ENCODE measurements at places on chromosomes 5 and 9.

GRCh38 chr5:136195971-136196820 is 3.2 kb upstream of the SMIM32 start:
- no peaks in the 10 kb centered on the region for H3K36me3 ChIP-seq
- H3K27me3 ChIP-seq: peaks cover 40% of the 10 kb centered on the region
- DNase-seq: no peak
- H3K4me1 ChIP-seq: peaks cover 5% of the 10 kb centered on the region
- H3K27ac ChIP-seq: no peak overlapping the region

- no peaks in the 10 kb centered on the region for H3K27me3 ChIP-seq
- H3K4me3 ChIP-seq: no peak overlapping the region
- no peaks in the 10 kb centered on the region for H3K4me1 ChIP-seq
Measured at GRCh38 chr9:80948066-80948465, 741.3 kb downstream of the TLE1 start.

GRCh38 chr9:116550696-116551436 is 136.2 kb upstream of the TRIM32 start:
- peak; percentile 38 for DNase-seq
- H3K4me1 ChIP-seq: peaks cover 7% of the 10 kb centered on the region
- H3K36me3 ChIP-seq: no peaks in the 10 kb centered on the region
- no peak overlapping the region for H3K4me3 ChIP-seq
- no peak overlapping the region for H3K27ac ChIP-seq

DNA sequence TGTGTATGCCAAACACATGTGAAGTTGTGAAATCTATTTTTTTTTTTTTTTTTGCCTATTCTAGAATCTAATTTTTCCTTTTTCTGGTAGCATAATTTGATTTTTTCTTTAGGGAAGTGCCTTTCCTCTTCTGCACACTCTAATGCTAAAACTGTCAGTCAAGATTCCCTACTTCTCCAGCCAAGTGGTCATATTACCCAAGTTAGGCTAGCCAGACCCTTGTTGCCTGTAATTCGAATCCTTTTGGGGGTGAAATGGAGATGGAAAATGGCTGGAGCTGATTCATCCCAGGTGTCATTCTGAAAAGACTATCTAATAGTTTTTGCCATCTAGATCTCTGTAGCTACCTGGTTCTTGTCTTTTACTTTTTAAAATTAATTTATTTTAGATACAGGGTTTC is 24.8 kb upstream of the UBAP1 start:
- no peak overlapping the region for H3K4me3 ChIP-seq
- DNase-seq: no peak
- peaks cover 11% of the 10 kb centered on the region for H3K4me1 ChIP-seq
- H3K27ac ChIP-seq: no peak overlapping the region
- H3K36me3 ChIP-seq: no peaks in the 10 kb centered on the region

DNA sequence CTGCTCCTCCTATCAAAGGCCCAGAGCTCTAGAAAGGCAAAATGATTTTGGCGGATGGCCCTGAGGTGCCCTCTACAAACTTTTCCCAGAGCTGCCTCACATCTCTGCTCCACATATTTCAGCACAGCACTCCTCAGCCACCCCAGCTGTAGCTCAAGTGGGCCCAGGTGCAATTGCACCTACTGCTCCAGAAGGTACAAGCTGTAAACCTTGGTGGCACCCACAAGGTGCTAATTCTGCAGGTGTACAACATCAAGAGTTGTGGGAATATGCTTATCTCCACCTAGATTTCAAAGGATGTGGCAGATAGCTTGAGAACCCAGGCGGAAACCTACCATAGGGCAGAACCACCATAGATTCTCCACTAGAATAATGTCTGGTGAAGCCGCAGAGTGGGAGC is 432.2 kb downstream of the TMEM232 start:
- H3K27ac ChIP-seq: no peak overlapping the region
- H3K27me3 ChIP-seq: no peaks in the 10 kb centered on the region
- no peaks in the 10 kb centered on the region for H3K36me3 ChIP-seq
- no peak for DNase-seq

- H3K27ac ChIP-seq: peak overlapping the region; percentile 99
- H3K4me3 ChIP-seq: peak overlapping the region; percentile 98
- peaks cover 77% of the 10 kb centered on the region for H3K4me1 ChIP-seq
- H3K27me3 ChIP-seq: peaks cover 20% of the 10 kb centered on the region
Measured at GRCh38 chr5:179620293-179620692, 3.2 kb downstream of the HNRNPH1 start.

DNA sequence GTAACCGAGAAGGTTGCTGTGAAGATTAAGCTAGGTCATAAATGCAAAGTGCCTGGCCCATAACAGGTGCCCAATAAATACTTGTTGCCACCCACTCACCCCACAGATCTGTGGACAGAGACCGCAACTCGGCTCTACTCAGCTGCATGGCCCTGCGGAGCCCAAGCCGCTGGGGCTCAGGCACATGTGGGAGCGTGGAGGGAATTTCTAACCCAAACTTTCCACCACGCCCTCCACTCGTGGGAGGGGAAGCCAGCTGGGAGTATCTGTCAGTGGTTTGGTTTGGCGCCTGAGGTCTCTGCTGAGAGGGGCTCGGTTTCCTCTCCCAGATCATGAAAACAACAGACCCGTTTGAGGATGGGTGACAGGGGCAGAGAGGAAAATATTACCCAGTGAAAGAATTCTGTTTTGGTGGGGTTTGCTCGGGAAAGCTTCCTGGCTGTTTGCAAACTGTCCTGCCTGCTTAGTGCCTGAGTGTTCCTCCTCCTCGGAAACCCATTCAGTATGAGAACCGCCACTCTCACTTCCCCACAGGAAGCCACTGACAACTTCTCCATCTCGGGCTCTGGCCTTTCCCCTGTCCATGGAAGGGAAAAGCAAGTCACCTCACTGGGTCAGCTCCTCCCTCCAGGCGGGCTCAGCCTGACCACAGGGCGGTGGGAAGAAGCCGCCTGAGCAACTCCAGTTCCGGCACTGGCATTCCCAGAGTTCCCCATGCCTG is 60.1 kb downstream of the RGS3 start:
- no peak overlapping the region for H3K27ac ChIP-seq
- DNase-seq: no peak

GRCh38 chr5:166961028-166961427 is 1330.4 kb upstream of the WWC1 start:
- no peak overlapping the region for H3K4me3 ChIP-seq
- H3K27me3 ChIP-seq: peaks cover 9% of the 10 kb centered on the region
- no peak overlapping the region for H3K27ac ChIP-seq
- no peaks in the 10 kb centered on the region for H3K36me3 ChIP-seq
- DNase-seq: no peak
- no peaks in the 10 kb centered on the region for H3K4me1 ChIP-seq

- H3K36me3 ChIP-seq: no peaks in the 10 kb centered on the region
- H3K27me3 ChIP-seq: peaks cover 13% of the 10 kb centered on the region
- DNase-seq: no peak
- H3K4me3 ChIP-seq: no peak overlapping the region
Measured at GRCh38 chr9:84137968-84138367, 157.4 kb downstream of the RMI1 start.

- H3K27me3 ChIP-seq: peaks cover 29% of the 10 kb centered on the region
- peaks cover 11% of the 10 kb centered on the region for H3K36me3 ChIP-seq
- H3K4me3 ChIP-seq: no peak overlapping the region
- H3K4me1 ChIP-seq: no peaks in the 10 kb centered on the region
- H3K27ac ChIP-seq: no peak overlapping the region
- no peak for DNase-seq
Measured at GRCh38 chr5:178287791-178288105, 55.1 kb upstream of the PHYKPL start.

GRCh38 chr9:16417749-16418148 is 452.7 kb downstream of the BNC2 start:
- peaks cover 31% of the 10 kb centered on the region for H3K36me3 ChIP-seq
- H3K27me3 ChIP-seq: peaks cover 6% of the 10 kb centered on the region
- peak; percentile 7 for DNase-seq
- peak overlapping the region; percentile 80 for H3K27ac ChIP-seq

- H3K36me3 ChIP-seq: 0 out of 2 replicates have a peak, but pooled peaks cover 5% of the 10 kb centered on the region
- DNase-seq: no peak
- no peak overlapping the region for H3K27ac ChIP-seq
- H3K4me1 ChIP-seq: no peaks in the 10 kb centered on the region
- H3K4me3 ChIP-seq: no peak overlapping the region
Measured at GRCh38 chr5:174446446-174446845, 277.9 kb upstream of the MSX2 start.

GRCh38 chr5:135009736-135010501 is 24.1 kb downstream of the PITX1 start:
- no peaks in the 10 kb centered on the region for H3K4me1 ChIP-seq
- no peak overlapping the region for H3K4me3 ChIP-seq
- H3K36me3 ChIP-seq: no peaks in the 10 kb centered on the region

DNA sequence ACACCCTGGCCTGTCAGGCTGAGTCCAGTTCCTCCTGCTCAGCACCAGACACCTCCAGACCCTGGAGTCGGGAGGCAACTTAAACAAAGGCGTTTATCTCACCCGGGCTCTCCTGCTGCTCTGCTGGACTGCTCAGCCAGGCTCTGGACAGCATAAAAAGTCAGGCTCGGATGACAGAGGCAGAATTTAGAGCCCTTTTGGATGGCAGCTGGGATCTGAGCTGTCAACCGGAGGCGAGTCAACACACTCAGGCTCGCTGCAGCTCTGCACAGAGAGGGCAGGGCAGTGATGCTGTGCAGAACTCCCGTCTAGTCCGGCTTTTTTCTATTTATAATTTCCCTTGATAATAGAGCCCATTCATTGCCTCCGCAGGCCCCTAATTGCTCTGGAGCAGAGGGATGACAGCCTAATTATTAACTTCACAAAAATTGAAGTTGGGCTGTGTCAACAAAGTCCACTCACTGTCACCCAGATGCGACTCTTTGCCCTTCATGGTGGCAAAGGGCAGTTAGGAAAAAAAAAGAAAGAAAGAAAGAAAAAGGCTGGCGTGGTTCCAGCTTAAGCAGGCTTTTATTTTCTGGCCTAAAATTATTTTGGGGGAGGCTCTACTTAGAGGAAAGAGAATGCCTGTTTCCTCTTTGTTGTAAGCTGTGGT is 37.6 kb downstream of the STC2 start:
- H3K27me3 ChIP-seq: peaks cover 18% of the 10 kb centered on the region
- H3K27ac ChIP-seq: no peak overlapping the region
- H3K4me1 ChIP-seq: peaks cover 21% of the 10 kb centered on the region
- no peaks in the 10 kb centered on the region for H3K36me3 ChIP-seq

- no peaks in the 10 kb centered on the region for H3K4me1 ChIP-seq
- no peak for DNase-seq
- no peaks in the 10 kb centered on the region for H3K27me3 ChIP-seq
Measured at GRCh38 chr9:23754551-23754950, 71.5 kb downstream of the ELAVL2 start.
